ENCODE measurements at places on chromosomes 6 and 20. TPM values are rescaled to one million over a fixed set of nuclear protein-coding genes. Genes with fewer than 3 reads are reported as not detected.

Gene MAPK14
- total RNA-seq: 40.1 TPM

Gene PLN
- 0.45 TPM for total RNA-seq

Gene FKBP5
- 12.5 TPM for total RNA-seq

Gene DUSP15
- 9.1 TPM for total RNA-seq

Gene DLL1
- 11.7 TPM for total RNA-seq

Gene ADTRP
- 1.4 TPM for total RNA-seq

Gene CABLES2
- 11.7 TPM for total RNA-seq

Gene IRAK1BP1
- total RNA-seq: 4.4 TPM

Gene OOEP
- not detected for total RNA-seq

Gene PHACTR1
- total RNA-seq: 6.6 TPM

Gene ACSS1
- total RNA-seq: 22.2 TPM

Gene MSH5
- 46.7 TPM for total RNA-seq

Gene TRAPPC3L
- total RNA-seq: 0.27 TPM

Gene ADGB
- total RNA-seq: 0.31 TPM

Gene HLA-B
- 53.9 TPM for total RNA-seq

Gene SLC35F1
- 6.1 TPM for total RNA-seq

Gene ZNF318
- 13.3 TPM for total RNA-seq

Gene MYL9
- total RNA-seq: 59.0 TPM

Gene RSPH9
- 0.14 TPM for total RNA-seq

Gene HLA-DRB1
- 88.9 TPM for total RNA-seq

Gene NKAIN2
- total RNA-seq: 1.7 TPM
